ENCODE measurements at places on chromosomes 3 and 15. TPM values are rescaled to one million over a fixed set of nuclear protein-coding genes. Genes with fewer than 3 reads are reported as not detected.
A peak's percentile ranks its signal among the peaks of the same experiment; 100 is the strongest.

GRCh38 chr15:35320158-35320780, 225.7 kb downstream of the DPH6 start:
- no peaks in the 10 kb centered on the region for H3K36me3 ChIP-seq
- no peak overlapping the region for H3K27ac ChIP-seq
- no peak overlapping the region for H3K4me3 ChIP-seq
- no peak for DNase-seq
- H3K4me1 ChIP-seq: no peaks in the 10 kb centered on the region

GRCh38 chr15:68633231-68634121, 54.7 kb downstream of the CORO2B start:
- peaks cover 89% of the 10 kb centered on the region for H3K4me1 ChIP-seq
- no peaks in the 10 kb centered on the region for H3K27me3 ChIP-seq
- peak overlapping the region; percentile 71 for H3K27ac ChIP-seq
- DNase-seq: no peak

EID1 gene
- 227 TPM for total RNA-seq

ERICH6 gene
- total RNA-seq: 0.55 TPM

GRCh38 chr3:9149566-9149965, 99.9 kb downstream of the SRGAP3 start:
- H3K27me3 ChIP-seq: no peaks in the 10 kb centered on the region
- H3K4me1 ChIP-seq: peaks cover 12% of the 10 kb centered on the region
- no peak for DNase-seq
- no peak overlapping the region for H3K27ac ChIP-seq

- peaks cover 10% of the 10 kb centered on the region for H3K4me1 ChIP-seq
- no peak overlapping the region for H3K27ac ChIP-seq
- H3K27me3 ChIP-seq: no peaks in the 10 kb centered on the region
- no peak overlapping the region for H3K4me3 ChIP-seq
- peaks cover 28% of the 10 kb centered on the region for H3K36me3 ChIP-seq
These were observed 39.5 kb downstream of the ZNF280D start for GRCh38 chr15:56693761-56694160.

GRCh38 chr3:171828902-171829770, 14.0 kb upstream of the TMEM212 start:
- no peaks in the 10 kb centered on the region for H3K27me3 ChIP-seq
- no peak for DNase-seq
- no peaks in the 10 kb centered on the region for H3K36me3 ChIP-seq
- H3K4me1 ChIP-seq: peaks cover 52% of the 10 kb centered on the region

GRCh38 chr3:147405231-147406027, 914 bp downstream of the ZIC4 start:
- H3K4me1 ChIP-seq: peaks cover 30% of the 10 kb centered on the region
- no peak overlapping the region for H3K4me3 ChIP-seq
- no peaks in the 10 kb centered on the region for H3K36me3 ChIP-seq
- no peak for DNase-seq

- H3K27ac ChIP-seq: no peak overlapping the region
- peaks cover 21% of the 10 kb centered on the region for H3K36me3 ChIP-seq
- DNase-seq: no peak
- peaks cover 78% of the 10 kb centered on the region for H3K4me1 ChIP-seq
- H3K27me3 ChIP-seq: no peaks in the 10 kb centered on the region
- no peak overlapping the region for H3K4me3 ChIP-seq
These were observed 22.2 kb upstream of the RHO start for GRCh38 chr3:129506231-129506742.

DPPA4 gene
- total RNA-seq: not detected

GRCh38 chr3:8529181-8529637, 27.6 kb downstream of the LMCD1 start:
- H3K4me1 ChIP-seq: peaks cover 97% of the 10 kb centered on the region
- no peak overlapping the region for H3K4me3 ChIP-seq
- H3K27me3 ChIP-seq: no peaks in the 10 kb centered on the region
- H3K27ac ChIP-seq: peak overlapping the region; percentile 69
- no peak for DNase-seq
- H3K36me3 ChIP-seq: peaks cover 14% of the 10 kb centered on the region
